ENCODE measurements at places on chromosomes 4 and X.

DNA sequence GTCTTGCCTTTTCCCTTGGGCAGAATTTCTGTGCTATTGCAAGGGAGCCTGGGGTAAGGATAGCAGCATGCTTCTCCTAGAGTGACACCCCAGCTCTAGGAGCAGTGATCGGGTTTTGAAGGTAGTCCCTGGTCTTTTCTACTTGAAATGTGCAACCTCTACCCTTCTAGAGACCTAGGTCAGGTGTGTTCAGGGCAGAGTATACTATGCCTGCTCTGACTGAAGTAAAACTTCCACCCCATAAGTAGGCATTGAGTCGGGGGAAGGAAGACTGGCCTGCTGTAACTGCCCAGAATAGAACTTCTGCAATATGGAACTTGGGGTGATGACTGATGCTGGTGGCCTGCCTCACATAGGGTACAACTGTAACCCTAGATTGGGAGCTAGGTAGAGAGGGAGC is 80.9 kb downstream of the ARHGAP36 start:
- no peaks in the 10 kb centered on the region for H3K4me1 ChIP-seq
- no peaks in the 10 kb centered on the region for H3K36me3 ChIP-seq
- DNase-seq = no peak
- H3K27ac ChIP-seq = no peak overlapping the region
- no peak overlapping the region for H3K4me3 ChIP-seq
- H3K27me3 ChIP-seq = no peaks in the 10 kb centered on the region

DNA sequence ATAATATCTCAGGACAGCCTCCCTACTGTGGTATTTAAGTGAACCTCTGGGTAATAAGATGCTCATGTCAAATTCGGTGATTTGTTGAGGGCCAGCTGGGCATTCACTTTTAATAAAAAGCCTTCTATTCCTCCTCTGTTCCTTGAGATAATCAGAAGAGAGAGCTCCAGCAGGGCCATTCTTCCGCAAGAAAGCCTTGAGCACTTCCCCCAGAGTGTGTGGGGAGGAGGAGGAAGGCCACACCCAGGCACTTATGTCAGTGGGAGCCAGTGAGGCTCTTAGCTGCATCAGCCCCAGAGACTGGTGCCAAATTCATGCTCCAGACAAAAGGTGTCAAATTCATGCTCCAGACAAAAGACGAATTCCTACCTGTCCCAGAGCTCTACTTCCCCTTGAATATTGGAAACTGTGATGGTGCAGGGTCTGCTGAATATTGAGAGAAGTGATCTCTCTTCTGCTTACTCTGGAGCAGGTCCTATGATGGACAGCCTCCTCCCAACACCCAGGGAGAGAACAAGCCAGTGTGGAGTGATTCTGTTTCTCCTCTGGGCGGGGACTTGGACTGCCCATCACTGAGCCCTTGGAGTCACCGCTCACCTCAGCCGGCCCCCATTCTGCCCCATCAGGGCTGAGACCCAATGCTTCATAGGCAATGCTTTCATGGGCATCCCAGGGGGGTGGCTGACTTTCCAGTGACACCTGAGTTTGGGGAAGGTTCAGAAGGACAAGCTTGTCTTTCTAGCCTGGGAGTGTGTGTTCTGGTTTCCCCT is 68.1 kb downstream of the FHDC1 start:
- no peaks in the 10 kb centered on the region for H3K27me3 ChIP-seq
- no peak overlapping the region for H3K27ac ChIP-seq
- DNase-seq = no peak
- H3K4me1 ChIP-seq = no peaks in the 10 kb centered on the region
- H3K4me3 ChIP-seq = no peak overlapping the region
- H3K36me3 ChIP-seq = no peaks in the 10 kb centered on the region

DNA sequence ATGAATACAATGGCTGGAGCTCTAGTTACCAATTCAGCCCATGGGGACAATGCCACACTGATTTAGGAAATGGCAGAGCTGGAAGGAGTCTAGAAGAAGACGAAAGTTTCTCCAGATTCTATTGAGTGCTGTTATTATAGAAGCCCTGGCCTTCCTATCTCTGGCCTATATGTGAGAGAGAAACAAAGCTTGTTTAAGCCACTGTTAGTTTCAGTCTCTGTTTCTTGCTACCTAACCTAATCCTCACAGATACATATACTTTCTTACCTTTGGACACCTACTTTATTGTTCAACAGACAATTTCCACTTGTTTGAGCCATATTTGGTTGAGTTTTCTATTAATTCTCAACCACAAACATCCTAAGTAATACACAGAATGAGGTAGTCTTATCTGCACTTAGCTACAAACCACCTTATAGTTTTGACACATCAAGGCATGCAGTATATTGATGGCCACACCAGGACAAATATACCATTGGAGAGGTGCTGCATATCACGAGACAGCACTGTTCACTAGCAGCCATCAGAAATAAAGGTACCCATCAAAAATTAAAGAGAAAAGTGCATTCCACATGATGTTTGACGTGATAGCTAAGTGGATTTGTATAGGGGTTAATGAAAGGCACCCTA is 190.2 kb downstream of the SMIM20 start:
- no peaks in the 10 kb centered on the region for H3K27me3 ChIP-seq
- H3K27ac ChIP-seq = no peak overlapping the region
- peaks cover 13% of the 10 kb centered on the region for H3K4me1 ChIP-seq
- H3K36me3 ChIP-seq = no peaks in the 10 kb centered on the region
- DNase-seq = no peak

DNA sequence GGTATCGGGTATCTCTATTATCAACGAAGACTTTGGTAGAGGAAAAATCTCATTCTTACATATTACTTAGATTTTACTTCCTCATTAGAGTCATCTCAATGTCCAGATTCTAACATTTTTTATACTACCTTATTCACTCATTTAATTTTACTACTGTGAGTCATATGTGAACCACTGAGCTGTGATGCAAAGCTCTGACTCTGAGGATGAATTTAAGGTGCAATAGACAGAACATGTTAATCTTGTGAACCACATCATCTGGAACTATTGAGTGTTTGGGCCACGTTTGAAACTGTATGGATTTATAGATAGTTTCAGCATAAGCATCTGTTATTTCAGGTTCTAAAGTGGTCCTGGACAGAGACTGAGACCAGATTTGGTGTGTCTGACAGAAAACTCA is 78.4 kb downstream of the PWWP3B start:
- no peaks in the 10 kb centered on the region for H3K4me1 ChIP-seq
- no peak overlapping the region for H3K4me3 ChIP-seq
- H3K27ac ChIP-seq = no peak overlapping the region

Data from psoas muscle (tissue), 8 donors.